Stimulated activated CD8-positive, alpha-beta memory T cell treated with anti-CD3 and anti-CD28 coated beads, Interleukin-15, amount 100 ng/mL, for 1 hour (primary cell): ENCODE measurements at places on chromosomes 2 and 18.

- DNase-seq: no peak
These were observed 128.9 kb downstream of the DTNB start for GRCh38 chr2:25544445-25544844.

- DNase-seq: no peak
These were observed 119.9 kb downstream of the PARD3B start for GRCh38 chr2:204665207-204665606.

DNA sequence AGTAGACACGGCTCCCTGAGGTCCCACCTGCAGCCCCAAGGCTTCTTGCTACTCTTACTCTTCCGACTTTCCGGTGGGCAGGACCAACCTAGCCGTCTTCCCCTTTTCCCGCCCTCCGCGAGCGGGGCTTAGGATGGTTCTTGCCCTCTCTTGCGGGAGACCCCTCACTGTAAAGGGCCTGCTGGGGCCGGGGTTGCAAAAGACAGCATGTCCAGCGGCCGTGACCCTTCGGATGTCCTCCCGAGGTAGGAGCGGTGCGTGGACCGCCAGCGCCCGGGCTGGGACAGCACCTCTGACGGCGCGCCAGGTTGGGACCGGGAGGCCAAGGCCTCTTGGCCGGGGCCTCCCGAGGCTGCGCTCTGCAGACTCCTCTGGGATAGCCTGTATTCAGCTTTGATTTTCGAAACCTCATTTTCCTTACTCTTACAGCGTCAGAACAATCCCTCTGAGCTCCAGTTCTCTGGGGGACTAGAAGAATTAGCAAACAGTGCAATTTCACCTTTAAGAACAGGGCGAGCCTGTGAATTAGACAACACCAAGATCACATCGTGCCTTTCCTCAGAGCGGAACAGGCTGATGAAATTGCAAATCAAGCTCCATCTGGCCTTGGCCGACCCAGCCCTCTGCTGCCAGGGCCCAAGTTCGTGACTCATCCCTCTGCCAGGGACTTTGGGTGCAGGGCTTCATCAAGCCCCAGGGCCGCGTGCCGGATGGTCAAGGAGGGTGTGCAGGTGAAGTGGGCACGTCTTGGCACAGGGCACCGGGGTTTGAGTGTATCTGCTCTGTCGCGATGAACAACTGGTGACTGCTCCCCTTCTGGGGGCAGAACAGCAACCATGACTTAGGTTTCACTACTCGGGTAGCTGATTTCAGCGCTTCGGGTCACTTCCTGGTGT lies 777 bp downstream of the MOCOS start:
- DNase-seq: no peak

- no peak for DNase-seq
These were observed 67.9 kb upstream of the ST3GAL5 start for GRCh38 chr2:85956646-85957039.

DNA sequence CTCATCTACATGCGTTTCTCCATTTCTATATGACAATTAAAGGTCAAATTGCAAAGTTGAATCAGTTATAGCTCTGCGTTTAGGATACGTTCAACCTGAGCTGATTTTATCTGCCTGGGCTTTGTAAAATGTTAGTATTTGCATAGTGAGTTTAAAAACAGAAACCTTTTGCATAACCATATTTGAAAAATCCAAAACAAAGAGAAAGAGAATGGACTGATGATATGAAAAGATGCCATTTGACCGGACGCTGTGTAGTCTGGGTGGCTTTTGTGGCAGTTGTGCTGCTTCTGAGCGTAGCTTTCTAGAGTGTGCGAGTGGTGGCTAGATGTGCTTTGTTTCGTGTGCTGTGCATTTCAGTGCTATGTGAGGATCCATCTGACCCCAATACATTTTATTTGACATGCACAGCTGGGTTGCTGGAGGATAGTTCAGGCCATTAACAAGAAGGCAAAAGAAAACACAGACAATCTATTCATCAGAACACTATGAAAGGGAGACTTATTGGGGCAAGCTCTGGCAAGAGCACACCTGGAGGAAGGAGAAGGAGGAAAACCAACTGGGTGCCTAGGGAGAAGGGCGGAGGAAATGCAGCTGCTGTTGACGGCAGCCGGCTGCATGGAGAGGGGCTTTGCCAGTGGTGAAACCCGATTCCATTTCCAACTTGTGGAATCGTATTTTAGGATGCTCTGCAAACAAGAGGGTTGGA lies 126.8 kb downstream of the ACOXL start:
- no peak for DNase-seq

GRCh38 chr2:49935449-49935848 lies 781.1 kb upstream of the FSHR start:
- no peak for DNase-seq

- no peak for DNase-seq
These were observed 3.2 kb downstream of the NRP2 start for GRCh38 chr2:205685314-205686055.

GRCh38 chr18:6315517-6316331 lies 99.0 kb downstream of the L3MBTL4 start:
- DNase-seq: no peak

- no peak for DNase-seq
These were observed 89.3 kb upstream of the NCKAP5 start for GRCh38 chr2:133657591-133657990.

DNA sequence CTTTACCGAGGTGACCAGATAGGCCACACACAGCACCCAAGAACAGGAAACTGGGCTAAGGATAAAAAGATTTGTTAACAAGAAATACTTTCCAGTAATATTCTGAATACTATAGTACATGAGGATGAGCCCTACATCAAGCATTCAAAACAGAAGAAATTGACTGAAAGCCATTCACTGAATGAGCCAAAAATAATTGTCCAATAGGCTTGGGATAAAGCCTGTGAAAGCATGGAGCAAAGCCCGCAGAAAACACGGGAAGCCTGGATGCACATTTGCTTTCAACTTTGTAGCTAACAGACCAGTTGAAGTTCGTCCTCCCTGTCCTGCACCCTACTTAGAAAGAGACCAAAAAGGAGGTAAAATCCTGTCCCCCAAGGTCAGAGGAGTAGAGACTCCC lies 56.3 kb downstream of the DIPK1C start:
- DNase-seq: no peak

- DNase-seq: no peak
These were observed 6.4 kb downstream of the HDAC4 start for GRCh38 chr2:239394346-239394945.

GRCh38 chr2:85091838-85092237 lies 41.4 kb upstream of the TCF7L1 start:
- no peak for DNase-seq

DNA sequence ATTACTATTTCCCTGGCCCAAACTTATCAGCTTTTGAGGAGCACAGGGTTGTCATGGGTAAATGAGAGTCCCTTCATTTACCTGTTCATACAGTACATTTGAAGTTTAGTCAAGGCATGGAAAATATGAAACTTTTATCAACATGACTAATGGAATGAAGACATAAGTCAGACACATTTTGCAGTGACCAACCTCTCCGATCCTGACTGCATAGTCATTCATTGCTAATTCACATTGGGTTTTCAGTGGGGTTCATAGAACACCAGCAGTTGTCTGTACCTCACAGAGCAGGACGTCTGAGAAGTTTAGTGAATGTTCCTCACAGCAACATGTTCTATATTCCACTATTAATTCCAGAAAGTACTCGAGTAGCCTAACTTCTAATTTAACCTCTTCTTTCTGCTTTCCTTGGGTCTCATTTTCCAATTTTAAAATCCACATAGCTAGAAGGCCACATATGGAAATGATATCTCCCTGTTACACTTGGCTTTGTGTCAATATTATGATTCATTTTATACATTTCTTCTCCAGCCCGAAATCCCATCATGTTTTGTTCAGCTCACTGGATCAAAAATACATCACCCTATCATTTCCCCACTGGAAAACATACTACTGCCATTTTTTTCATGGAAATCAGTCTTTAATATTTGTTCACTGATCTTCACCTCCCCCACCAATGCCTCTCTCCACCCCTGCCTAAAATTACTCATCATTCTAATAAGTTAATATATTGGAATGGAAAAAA lies 65.9 kb downstream of the CDH20 start:
- no peak for DNase-seq

DNA sequence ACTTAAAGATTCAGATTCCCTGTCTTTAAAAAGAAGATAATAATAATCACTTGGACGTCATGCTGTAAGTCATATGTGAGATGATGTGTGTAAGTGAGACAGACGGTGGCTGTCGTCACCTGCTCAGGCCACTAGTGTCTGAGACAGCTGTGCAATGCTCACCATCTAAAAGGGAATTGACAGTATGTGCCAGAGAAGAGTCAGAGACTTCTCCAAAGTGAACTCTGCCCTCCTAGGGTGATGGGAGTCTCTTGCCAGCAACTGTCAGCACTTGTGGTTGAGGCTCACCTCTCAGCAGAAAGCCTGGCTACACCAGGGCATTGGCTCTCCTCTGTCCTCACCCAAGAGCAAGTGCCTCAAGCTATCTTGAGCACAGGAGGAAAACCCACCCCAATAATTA lies 131.6 kb upstream of the DNAJC10 start:
- DNase-seq: no peak

GRCh38 chr2:118654945-118655344 lies 192.5 kb downstream of the EN1 start:
- DNase-seq: no peak

- DNase-seq: no peak
These were observed 744 bp downstream of the POU3F3 start for GRCh38 chr2:104854498-104855220.

GRCh38 chr18:46411867-46412690 lies 244.9 kb downstream of the LOXHD1 start:
- no peak for DNase-seq

GRCh38 chr18:79117385-79117784 lies 48.2 kb downstream of the ATP9B start:
- no peak for DNase-seq

DNA sequence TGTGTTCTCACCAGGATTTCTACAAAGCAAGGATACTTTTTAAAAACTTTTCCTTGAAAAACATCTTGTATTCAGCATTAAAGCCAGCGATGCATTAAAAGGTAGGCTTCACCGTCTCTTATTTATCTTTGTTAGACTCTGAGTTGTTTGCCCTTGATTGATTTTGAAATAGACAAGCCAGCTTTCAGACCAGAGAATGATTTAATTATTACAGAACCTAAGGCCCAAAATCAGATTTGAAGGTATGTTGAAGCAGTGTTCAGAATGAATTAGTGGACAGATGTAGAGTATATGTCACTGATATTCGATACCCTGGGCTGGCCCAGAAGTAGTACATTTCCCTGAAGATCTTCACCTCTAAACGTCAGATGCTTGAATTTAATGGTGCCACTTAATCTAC lies 136.4 kb downstream of the THSD7B start:
- DNase-seq: no peak
